ENCODE measurements at places on chromosomes 16 and 17.
A peak's percentile ranks its signal among the peaks of the same experiment; 100 is the strongest.

GRCh38 chr17:64920026-64920418, 744 bp upstream of the LRRC37A3 start:
- DNase-seq: no peak

- DNase-seq: no peak
These were observed 106.8 kb downstream of the METRNL start for GRCh38 chr17:83186226-83186625.

GRCh38 chr16:22207715-22208360, 1.8 kb downstream of the EEF2K start:
- DNase-seq: no peak

GRCh38 chr16:14110728-14111251, 39.7 kb downstream of the MRTFB start:
- DNase-seq: no peak

- DNase-seq: peak; percentile 88
These were observed 46.8 kb downstream of the BEAN1 start for GRCh38 chr16:66473654-66474519.

Measured in LNCaP clone FGC (cell line).